Caco-2 (cell line): ENCODE measurements at places on chromosomes 16 and 17. TPM values are rescaled to one million over a fixed set of nuclear protein-coding genes. Genes with fewer than 3 reads are reported as not detected.
A peak's percentile ranks its signal among the peaks of the same experiment; 100 is the strongest.

DNA sequence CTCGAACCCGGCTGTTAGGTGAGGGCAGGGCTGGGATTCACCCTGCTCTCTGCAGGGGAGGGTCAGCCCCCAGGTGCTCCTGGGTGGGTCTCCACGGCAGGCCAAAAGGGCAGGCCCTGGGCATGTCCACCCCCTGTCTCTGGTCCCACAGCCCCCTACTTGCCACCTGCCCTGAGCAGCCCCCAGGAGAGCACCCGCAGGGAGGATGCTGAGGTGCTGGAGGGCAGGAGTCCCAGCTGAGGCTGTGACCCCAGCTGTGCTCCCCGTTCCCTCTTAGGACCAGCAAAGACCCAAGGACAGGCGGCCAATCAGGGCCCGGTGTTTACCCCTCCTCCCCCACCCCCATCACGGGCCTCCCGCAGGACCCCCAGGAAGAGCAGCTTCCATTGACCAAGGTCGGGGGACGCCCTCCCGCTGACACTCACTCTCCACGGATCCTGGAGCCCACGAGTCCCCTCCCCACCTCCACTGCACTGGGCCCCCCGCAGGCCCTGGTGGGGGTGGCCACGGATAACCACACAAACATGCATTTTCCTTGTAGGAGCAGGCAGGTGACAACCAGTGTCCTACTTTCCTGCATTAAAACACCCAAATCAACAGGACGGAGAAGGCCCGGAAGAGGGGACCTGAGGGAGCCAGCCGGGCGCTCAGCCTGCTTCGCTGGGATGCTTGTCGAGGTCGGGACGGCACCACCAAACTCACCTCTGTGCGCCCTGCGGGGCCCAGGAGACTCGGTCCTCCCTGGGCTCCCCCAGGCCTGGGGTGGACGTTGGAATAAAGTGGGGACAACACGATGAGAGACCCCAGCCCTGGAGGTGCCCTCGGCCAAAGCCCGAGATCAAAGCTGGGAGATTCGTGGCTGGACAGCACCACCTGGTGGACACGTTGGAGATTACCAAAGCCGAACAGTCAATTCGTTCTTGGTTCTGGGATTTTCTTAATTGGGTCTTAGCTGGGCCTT is 22.5 kb upstream of the ENPP7 start:
- H3K27me3 ChIP-seq: no peaks in the 10 kb centered on the region
- no peaks in the 10 kb centered on the region for H3K4me1 ChIP-seq
- H3K27ac ChIP-seq: no peak overlapping the region
- H3K36me3 ChIP-seq: no peaks in the 10 kb centered on the region
- peak; percentile 67 for DNase-seq

Gene ATF7IP2
- 16.4 and 18.1 TPM in 2 replicates for total RNA-seq

Gene C16orf96
- 0.11 and 0.19 TPM in 2 replicates for total RNA-seq

- no peaks in the 10 kb centered on the region; the same call in 1 of the 2 replicates for H3K4me1 ChIP-seq
- H3K27me3 ChIP-seq: no peaks in the 10 kb centered on the region
- no peak overlapping the region for H3K4me3 ChIP-seq
- DNase-seq: peak; percentile 35
- peaks cover 15% of the 10 kb centered on the region for H3K36me3 ChIP-seq
- peak overlapping the region; percentile 23 for H3K27ac ChIP-seq
These were observed 10.3 kb downstream of the MRPL27 start for GRCh38 chr17:50362661-50363060.

- H3K4me3 ChIP-seq: peak overlapping the region; percentile 37
- no peaks in the 10 kb centered on the region for H3K27me3 ChIP-seq
- H3K27ac ChIP-seq: peak overlapping the region; percentile 18
- no peaks in the 10 kb centered on the region for H3K36me3 ChIP-seq
These were observed 1.0 kb upstream of the RHOT1 start for GRCh38 chr17:32141258-32141657.

- no peak within 1 kb of the TSS for H3K27ac ChIP-seq
- H3K27me3 ChIP-seq: peaks cover 6% of the 10 kb centered on the region
- H3K4me1 ChIP-seq: peaks cover 8% of the 10 kb centered on the region; the same call in 1 of the 2 replicates
- H3K4me3 ChIP-seq: peak within 1 kb of the TSS; percentile 46
- H3K36me3 ChIP-seq: no peaks in the 10 kb centered on the region
- DNase-seq: peak; percentile 53
These were observed at the start of gene RPRML for GRCh38 chr17:46979147-46979863. Gene RPRML, minus strand, starts transcription at chr17:46979253. Its CDS starts 246 bp downstream, at chr17:46979007.
